Breast epithelium (tissue), 4 donors: ENCODE measurements at places on chromosomes 4 and X.

GRCh38 chrX:103614999-103615398, 7.2 kb downstream of the TCEAL3 start:
- DNase-seq = no peak

DNA sequence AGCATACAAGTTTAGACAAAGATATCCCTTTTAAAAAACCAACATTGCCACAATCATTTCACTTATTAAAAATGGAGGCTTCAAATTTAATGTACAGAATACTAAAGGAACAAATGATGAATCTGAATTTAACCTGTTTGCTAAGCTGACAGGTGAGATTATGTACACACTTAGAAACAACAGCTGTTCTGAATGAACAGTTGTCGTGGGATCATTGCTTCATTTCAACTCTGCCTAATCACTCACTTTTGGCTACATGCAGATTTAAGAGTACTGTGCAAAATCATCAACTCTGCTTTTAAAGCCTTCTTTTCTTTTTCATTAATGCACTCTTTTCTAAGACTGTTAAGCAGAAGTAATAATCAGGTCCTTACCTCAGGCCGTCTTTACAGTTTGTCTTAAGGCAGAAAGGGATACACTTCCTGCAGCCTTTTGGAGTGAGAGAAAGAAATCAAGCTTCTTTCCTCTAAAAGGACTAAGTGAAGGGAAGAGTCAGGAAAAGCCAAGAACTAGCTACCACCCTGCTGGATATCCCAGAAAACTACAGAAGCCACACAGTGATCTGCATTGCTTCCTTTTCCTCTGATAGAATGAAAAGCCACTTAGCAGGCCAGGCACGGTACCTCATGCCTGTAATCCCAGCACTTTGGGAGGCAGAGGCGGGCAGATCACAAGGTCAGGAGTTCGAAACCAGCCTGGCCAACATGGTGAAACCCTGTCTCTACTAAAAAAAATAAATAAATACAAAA, 54.7 kb upstream of the NPNT start:
- DNase-seq = no peak

DNA sequence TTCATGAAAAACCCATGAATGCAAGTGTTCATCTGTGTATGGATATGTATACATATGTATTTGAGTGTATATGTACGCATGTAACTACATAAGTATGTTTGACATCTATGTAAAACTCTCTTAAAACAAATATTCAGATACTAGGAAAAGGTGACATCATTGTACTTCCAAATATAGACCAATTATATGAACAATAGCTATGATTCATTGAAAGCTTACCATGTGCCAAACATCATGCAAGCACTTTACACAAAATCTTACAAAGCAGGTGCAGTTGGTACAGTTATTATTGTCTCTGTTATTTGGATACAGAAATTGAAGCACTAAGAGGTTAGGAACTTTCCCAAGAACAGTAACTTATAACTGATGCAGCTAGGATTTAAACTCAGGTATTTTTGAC, 21.4 kb downstream of the MAGEB17 start:
- no peak for DNase-seq

GRCh38 chr4:22988526-22988925, 295.8 kb downstream of the GBA3 start:
- no peak for DNase-seq

DNA sequence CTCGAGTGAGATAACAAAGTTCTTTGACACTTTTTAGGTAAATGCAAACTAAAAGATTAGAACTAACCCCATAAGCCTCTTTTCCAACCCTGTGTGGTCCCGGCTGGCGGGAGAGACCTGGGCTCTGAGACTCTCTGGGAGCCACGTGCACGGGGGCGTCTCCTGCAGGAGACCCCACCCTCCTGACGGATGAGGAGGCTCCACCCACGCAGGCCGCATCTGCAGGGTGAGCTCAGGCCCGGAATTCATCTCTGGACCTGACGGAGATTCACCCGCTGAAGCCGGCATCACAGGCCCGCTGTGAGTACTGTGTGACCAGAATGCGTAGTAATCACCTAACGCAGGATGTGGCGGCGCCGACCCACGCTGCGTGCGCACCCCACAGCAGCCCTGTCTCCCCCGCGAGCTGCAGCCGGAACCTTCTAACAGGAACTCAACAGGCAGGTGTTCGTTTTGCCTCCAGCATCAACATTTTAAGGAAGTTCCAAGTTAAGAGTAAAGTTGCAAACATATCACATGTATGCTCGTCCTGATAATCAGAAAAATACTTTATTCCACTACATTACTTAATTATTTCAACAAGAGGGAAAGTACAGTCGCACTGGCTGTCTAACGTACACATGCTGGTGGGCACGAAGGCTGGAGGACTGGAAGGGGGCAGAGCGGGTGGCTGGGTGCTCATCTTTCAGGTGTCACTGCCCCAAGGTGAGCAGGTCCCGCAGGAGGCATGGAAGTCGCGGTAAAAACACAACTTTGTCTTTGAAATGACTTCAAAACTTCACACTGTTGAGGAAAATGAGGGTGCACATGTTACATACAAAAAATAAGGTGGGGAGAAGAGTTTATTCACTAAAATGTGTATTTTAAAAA, 44.5 kb downstream of the FGFRL1 start:
- peak; percentile 51 for DNase-seq

DNA sequence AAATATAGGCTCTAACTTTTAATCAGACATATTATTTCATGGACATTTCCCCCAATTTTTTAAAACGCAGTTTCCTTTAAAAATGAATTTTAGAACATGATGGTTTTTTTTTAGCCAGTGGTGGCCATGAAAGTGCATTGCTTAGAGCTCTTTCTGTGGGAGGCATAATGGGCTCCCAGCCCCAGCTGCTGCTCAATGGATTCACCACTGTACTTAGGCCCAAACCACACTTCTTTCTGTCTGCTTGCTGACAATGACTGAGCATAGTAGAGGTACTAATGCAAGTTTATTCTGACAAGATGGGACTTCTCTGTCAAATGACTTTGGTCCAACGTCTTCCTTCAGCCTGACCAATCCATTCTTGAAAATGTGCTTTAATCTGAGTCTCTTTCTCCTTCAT, 400.2 kb upstream of the GRIA3 start:
- DNase-seq = no peak

DNA sequence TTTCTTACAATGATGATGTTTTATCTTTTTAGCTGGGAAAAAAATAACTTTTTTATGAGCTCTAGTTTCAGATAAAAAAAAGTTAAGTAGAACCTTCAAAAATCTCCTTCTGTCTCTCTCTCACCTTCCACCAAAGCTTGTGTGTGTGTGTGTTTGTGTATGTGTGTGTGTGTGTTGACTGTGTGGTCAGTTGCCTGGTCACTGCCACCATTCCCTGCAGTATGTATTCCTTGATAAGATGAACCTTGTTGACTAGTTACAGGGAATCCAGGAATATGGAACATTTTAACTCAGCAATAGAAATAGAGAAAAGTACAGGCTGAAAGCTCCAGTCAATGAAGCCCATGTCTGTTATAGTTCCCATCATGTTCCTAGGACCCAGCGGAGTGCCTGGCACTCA, 143.5 kb downstream of the CORIN start:
- DNase-seq = no peak

GRCh38 chrX:83829874-83830273, 31.1 kb upstream of the CYLC1 start:
- no peak for DNase-seq

DNA sequence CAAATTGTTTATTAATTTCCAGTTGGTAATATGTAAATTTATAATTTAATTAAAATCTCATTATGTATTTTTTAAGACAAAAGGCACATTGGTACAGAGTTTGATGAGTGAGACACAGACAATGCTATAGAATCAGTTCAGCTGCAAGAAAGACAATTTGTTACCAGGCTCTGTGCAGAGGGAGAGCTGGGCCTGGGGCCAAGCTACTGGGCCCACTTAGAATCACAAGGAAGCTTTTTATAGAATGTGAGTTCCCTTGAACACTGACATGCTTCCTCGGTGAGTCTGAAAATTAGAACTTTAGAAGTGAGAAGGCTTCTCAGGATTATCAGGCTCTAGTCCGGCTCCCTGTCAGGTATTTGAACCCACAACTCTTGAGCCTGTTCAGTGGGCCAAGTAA, 129.0 kb downstream of the AFF2 start:
- DNase-seq = no peak

DNA sequence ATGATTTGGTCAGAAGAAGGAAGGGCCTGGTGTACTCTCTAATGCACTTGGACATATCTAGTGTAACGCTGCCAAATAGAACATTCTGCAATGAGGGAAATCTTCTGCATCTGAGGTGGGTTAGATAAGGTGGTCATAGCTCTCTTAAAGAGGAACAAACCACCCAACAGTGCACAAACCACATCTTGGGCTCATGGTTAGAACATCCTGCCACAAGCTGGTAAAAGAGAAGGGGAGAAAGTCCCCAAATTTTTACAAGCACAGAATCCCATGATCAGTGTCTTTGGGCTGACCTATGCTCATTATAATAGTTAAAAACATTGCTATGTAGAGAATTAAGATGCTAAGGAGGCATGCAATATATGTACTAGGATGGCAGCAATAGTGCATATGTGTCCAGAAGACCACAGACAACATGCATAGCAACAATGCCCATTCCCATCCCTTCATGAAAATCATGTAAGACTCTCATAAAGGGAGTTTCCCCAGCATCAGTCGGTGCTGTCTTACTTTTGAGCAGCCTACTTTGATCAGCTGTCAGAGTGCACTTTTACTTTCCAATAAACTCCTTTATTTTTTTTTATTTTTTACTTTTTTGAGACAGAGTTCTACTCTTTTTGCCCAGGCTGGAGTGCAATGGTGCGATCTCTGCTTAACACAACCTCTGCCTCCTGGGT, 99.7 kb upstream of the SLC7A11 start:
- DNase-seq = no peak

DNA sequence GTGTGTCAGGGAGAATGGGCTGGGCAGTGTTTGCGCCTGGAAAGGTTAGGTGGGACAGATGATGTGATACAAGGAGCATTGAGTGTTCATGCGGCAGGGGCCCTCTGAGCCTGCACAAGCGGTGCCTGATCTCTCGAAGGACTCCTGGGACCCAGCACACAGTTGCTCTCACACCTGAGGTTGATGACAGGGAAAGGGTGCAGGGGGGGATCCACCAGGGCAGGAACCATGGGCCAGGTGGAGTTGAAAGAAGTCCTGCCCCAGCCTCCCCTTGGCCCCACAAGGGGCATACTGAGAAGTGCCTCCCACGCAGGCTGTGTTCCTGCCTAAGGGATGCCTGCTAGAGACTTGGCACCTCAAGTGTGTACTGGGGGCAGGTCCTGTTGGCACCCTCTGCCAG, 33.1 kb downstream of the TKTL1 start:
- DNase-seq = no peak

- DNase-seq = no peak
These were observed 983.6 kb downstream of the RPA4 start for GRCh38 chrX:97867266-97867665.

- no peak for DNase-seq
These were observed 61.5 kb upstream of the ZMAT1 start for GRCh38 chrX:101993335-101993734.

GRCh38 chr4:144591401-144591800, 54.6 kb upstream of the HHIP start:
- DNase-seq = no peak

- DNase-seq = no peak
These were observed 258.6 kb downstream of the FAM133A start for GRCh38 chrX:93932471-93933220.

DNA sequence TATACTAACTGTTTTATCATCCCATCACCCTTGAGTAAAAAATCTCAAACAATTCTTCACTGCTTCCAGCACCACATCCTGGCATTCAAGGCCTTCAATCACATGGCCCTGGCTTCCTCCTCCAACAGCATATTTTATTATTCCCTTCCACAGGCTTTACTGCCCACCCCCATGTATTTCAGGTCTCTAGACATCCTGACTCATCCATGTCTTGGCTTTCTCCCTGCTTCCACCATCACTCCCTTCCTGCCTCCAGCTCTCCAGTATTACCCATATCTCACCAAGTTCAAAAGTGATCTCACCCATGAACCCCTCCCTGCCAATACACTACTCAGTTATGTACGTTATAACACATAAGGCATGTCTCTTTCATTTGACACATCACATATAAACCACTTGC, 34.7 kb upstream of the PLAC1 start:
- no peak for DNase-seq

DNA sequence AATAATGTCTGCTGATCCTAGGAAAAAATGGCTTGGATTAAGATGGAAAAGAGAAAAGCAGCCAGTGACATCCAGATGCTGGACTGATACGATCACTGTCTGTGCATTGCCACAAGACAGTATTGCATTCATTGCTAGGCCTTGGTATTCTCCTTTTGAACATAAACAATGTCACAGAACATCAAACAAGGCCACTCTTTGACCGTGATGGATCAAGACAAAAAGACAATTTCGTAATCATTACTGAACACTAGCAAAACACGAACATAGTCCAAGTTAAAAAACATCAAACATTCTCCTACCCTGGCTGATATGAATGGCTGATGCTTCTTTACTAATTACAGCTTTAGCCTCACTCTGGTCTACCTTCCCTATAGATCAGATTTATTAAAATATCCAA, 374.1 kb upstream of the CXorf51B start:
- DNase-seq = no peak

DNA sequence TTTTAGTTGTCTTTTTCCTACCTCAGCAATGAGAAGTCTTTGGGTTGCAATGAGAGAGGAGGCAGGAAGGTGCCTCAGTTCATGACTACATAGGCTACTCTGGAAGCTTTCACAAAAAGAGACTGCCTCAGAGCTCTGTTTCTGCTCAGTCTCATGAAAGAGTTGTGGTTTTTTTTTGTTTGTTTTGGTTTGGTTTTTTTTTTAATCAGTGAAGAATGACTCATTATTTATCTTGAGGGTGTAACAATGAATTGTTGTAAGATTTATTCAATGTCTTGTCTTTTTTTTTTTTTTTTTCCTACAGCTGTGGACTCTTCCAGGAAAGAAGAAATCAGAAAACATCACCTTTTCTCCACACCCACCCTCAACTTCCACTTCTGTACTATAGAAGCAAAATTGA, 67.5 kb upstream of the CXCL13 start:
- DNase-seq = no peak

- peak; percentile 40 for DNase-seq
These were observed 53.7 kb downstream of the LNX1 start for GRCh38 chr4:53537606-53538005.
